ENCODE measurements at places on chromosomes 16 and 17.

DNA sequence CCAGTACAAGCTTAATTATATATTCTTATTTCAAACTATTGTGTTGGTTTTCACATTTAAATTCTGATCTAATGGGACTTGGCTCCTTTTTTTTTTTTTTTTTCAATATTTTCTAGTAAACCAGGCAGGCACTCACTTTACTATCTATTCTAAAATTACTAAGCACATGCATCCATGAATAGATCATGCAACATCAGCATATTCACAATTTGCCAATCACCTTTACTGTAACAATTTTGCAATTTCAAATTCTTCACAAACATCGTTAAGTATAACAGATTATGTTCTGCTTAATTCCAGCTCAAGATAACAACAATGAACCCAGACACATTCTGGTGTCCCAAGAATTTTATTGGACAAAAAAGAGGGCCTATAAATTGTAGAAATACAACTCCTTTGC, 217.4 kb downstream of the CDH8 start:
- DNase-seq, result no peak

- no peak for DNase-seq
Observed at GRCh38 chr17:35726127-35726952, 5.1 kb upstream of the RASL10B start.

GRCh38 chr16:392450-393030, 4.5 kb upstream of the NME4 start:
- DNase-seq, result no peak

- DNase-seq, result no peak
Observed at GRCh38 chr16:47504599-47504998, 43.5 kb downstream of the PHKB start.

DNA sequence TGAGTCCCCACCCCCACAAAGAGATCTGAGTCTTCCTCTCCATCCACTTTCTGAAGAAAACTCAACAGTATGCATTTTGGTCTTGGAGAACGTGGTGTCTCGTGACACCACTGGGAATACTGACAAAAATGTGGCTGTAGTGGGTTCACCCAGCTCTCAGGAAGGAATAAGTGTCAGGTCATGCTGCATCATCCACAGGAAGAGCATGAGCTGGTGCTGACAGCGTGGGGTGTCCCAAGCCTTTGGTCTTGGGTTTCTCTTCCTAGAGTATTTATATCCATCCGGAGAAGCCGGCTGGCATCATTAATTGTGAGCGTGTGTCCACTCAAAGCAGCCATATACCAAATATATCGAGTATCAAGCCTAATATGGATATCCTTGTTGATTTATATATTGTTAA, 55.9 kb downstream of the C17orf67 start:
- DNase-seq, result no peak

GRCh38 chr16:85651629-85652430, 36.9 kb downstream of the GINS2 start:
- DNase-seq, result no peak

DNA sequence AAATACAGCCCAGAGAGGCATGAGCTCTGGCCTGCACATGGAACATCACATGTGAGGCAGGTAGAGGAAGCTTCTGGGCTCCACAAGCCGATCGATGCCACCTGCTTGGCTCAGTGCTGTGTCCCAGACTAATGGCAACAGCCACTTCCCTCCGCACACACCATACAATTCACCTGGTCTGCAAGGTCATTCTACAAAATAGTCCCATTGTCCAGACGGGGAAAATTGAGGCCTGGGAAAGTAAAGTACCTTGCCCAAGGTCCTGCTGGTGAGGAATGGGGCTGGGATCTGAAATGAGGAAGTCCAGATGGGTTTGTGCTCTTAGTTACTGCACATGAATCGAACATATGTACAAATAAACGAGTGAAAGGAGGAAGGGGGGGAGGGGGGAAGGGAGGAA, 88.0 kb downstream of the LITAF start:
- no peak for DNase-seq

GRCh38 chr16:72220875-72221629, 49.1 kb upstream of the PMFBP1 start:
- DNase-seq, result no peak

- no peak for DNase-seq
Observed at GRCh38 chr17:80618304-80618703, 73.7 kb downstream of the RPTOR start.

DNA sequence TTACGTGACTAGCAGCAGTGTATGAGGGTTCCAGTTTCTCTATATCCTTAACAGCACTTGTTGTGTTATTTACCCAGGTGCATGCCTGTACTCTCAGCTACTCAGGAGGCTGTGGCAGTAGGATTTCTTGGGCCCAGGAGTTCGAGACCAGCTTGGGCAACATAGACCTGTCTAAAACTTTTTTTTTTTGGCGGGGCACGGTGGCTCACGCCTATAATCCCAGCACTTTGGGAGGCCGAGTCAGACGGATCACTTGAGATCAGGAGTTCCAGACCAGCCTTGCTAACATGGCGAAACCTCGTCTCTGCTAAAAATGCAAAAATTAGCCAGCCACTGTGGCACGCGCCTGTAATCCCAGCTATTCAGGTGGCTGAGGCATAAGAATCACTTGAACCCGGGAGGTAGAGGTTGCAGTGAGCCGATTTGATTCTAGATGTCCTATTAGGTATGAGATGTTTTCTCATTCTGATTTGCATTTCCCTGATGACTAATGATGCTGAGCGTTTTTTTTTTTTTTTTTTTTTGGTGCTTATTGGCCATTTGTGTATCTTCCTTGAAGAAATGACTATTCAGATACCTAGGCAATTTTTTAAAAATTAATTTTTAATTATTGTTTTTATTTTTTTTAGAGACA, 13.4 kb downstream of the CASC3 start:
- DNase-seq, result no peak

- no peak for DNase-seq
Observed at GRCh38 chr16:21600031-21600773, 825 bp downstream of the METTL9 start.

DNA sequence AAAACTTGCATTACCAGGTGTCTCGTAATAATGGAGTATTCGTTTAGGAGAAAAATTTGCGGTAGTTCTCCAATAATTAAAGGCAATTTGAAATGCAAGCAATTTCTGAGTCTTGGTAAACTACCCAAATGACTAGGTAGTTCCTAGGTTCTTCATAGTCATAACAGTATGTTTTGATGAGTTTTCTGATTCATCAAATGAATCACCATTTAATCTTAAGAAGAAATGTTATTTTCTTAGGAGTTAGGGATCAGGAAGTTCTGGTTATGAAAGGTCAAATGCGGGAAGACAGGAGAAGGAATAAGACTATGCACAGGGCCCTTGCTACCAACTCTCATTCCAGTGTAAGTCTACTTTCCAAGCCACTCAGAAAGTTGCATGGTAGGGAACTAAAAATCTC, 221.5 kb upstream of the SOX9 start:
- DNase-seq, result no peak

DNA sequence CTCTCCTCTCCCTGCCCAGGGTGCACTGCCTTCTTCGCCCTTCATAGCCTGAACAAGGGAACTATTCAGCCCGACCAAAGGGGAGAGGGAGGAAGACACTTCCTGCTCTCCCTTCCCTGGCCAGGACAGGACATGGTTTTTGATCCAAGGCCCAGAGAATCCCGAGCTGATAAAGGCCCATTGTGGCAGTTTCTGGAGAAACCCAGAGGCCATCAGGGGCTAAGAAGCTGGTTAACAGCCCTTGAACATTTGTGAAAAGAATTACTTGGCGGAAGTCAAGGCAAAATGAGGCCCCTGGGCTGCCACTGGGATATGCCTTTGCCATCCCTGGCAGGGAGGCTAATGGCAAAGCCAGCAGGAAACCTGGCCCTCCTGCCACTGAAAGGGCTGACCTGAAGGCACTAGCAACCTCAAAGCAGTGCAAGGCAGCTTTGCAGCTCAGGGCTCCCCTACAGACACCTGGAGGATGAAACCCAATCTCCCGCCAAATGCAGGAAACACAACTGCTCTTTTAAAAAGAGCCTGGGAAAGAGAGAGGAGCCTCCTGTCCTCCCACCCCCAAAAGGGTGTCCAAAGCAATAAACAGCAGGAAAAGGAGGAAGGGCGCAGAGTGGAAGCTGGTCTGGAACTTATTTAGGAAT, 12.6 kb downstream of the PHB1 start:
- DNase-seq, result no peak
